Mesendoderm (in vitro differentiated cells): ENCODE measurements at places on chromosomes 11 and 22.

DNA sequence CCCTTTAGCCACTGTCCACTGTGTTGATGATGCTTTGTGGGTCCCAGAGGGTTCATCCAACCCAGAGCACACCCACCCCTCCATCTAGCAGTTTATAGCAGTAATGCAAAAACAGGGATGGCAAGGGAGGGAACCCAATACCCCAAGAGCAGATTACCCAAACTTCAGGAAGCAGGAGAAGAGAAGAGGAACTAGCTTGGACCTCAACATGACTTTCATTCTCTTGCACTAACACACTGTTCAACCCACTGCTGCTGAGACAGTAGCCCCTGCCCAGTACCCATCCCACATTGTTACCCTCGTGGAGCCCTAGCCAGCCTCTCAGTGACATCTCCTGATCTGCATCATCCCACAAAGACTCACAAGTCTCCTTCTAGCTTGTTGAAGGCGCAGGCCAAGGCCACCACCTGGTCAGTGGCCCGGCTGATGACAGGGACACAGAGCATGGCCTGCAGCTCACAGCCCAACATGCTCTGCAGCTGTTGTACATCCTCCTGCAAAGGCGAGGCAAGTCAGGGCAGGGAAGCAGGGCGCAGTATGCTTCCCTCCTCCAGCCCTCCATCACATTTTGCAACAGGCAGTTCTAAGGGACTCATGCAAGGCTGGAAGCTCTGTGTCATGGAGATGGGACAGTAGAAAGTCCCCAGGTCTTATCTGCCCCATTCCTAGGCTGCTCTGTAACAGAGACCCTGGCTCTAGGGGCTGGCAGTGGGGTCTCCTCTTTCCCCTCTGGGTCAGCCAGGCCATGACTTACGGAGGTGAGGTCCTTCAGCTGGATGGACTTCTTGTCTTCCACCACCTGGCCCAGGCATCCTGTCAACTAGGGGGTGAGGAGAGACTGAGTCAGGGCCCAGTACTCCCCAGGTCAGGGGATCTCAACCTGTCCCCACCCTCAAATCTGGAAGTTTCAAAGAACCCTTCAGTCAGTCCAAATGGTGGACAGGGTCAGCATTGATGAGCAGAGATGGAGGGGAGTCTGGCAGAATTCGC is 85.5 kb downstream of the PDE2A start:
- H3K4me1 ChIP-seq = no peaks in the 10 kb centered on the region
- H3K27ac ChIP-seq = no peak overlapping the region
- no peak for DNase-seq
- H3K27me3 ChIP-seq = peaks cover 16% of the 10 kb centered on the region
- no peaks in the 10 kb centered on the region for H3K36me3 ChIP-seq

DNA sequence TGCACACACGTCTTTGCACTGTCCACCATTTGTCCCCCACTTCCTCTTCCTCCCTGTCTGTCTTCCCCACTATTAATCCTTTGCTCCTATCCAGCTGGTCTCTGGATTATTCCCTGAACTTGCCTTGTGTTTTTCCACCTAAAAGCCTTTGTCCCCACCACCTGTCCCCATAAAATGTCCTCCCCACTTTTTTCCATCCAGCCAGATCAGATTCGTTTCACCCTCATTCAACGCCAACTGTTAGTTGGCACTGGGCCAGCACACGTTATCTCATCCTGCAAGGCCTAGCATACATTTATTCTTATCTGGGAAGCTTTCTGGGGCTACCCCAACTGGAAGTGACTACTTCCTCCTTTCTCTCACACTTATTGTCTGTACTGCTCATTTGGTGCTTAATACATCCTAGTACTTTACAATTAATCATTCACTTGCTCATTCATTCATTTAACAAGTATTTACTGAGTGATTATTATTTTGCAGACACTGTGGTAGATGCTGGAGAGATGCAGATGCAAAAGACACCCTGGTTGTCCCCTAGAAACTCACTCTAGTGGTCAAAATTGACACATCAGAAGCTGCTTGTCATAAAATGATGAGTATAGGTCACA is 96.2 kb downstream of the RASSF10 start:
- H3K27me3 ChIP-seq = no peaks in the 10 kb centered on the region
- H3K27ac ChIP-seq = peak overlapping the region; percentile 30
- no peak overlapping the region for H3K4me3 ChIP-seq
- peaks cover 22% of the 10 kb centered on the region for H3K4me1 ChIP-seq
- no peak for DNase-seq
- no peaks in the 10 kb centered on the region for H3K36me3 ChIP-seq

- no peak overlapping the region for H3K27ac ChIP-seq
- H3K36me3 ChIP-seq = no peaks in the 10 kb centered on the region
- no peaks in the 10 kb centered on the region for H3K27me3 ChIP-seq
- H3K4me3 ChIP-seq = no peak overlapping the region
- H3K4me1 ChIP-seq = peaks cover 7% of the 10 kb centered on the region
- peak; percentile 65 for DNase-seq
Measured at GRCh38 chr22:26986884-26987283, 329.5 kb downstream of the MIAT start.

DNA sequence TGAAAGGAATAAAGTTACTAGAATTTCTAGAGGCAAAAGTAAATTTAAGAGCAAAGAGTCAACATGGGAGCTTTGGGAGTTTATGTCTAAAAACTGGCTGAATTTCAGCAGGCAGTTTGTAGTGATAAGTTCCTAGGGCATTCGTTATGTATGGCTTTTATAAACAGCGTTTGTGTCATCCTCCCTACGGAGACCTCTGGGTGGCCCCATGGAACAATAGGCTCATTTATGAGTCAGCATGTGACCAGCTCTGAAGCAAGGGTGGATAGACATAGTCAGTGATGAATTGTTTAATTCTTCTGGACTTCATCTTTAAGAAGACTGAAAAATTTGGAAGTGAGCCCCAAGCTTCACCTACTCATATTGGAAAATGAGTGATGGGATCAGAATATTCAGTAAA is 37.1 kb downstream of the SVIP start:
- no peaks in the 10 kb centered on the region for H3K36me3 ChIP-seq
- no peak overlapping the region for H3K27ac ChIP-seq
- DNase-seq = peak; percentile 13
- H3K4me1 ChIP-seq = no peaks in the 10 kb centered on the region
- H3K4me3 ChIP-seq = no peak overlapping the region

- no peaks in the 10 kb centered on the region for H3K36me3 ChIP-seq
- no peak for DNase-seq
- no peaks in the 10 kb centered on the region for H3K27me3 ChIP-seq
- H3K4me1 ChIP-seq = peaks cover 2% of the 10 kb centered on the region
- H3K4me3 ChIP-seq = no peak overlapping the region
Measured at GRCh38 chr22:40605761-40606160, 30.8 kb downstream of the MRTFA start.

GRCh38 chr11:117828611-117829368 is 4.2 kb upstream of the FXYD2 start:
- peak; percentile 61 for DNase-seq
- H3K4me1 ChIP-seq = peaks cover 6% of the 10 kb centered on the region

DNA sequence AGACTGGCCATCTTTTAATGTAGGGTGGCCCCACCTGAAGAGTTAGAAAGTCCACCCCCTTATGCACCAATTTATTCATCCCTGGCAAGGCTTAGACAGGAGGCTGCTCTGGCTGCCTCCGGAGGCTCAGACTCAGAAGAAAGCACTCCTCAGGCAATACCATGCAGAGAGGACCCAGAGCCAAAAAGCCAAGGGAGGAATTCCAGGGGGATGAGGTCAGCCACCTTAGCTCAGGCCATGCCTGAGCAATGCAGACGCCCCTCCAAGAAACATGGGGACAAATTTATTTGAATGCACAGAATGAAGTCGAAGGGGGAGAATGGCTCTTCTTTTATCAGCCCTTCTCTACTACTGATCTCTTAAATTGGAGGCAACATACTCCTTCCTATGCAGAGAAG is 39.7 kb upstream of the GLYAT start:
- H3K27me3 ChIP-seq = no peaks in the 10 kb centered on the region
- H3K4me3 ChIP-seq = no peak overlapping the region
- H3K36me3 ChIP-seq = no peaks in the 10 kb centered on the region
- no peak overlapping the region for H3K27ac ChIP-seq
- H3K4me1 ChIP-seq = no peaks in the 10 kb centered on the region
- peak; percentile 35 for DNase-seq

GRCh38 chr11:58919561-58919960 is 19.7 kb upstream of the GLYATL1 start:
- no peak for DNase-seq
- no peak overlapping the region for H3K27ac ChIP-seq
- H3K36me3 ChIP-seq = no peaks in the 10 kb centered on the region
- H3K4me3 ChIP-seq = no peak overlapping the region

- no peak overlapping the region for H3K4me3 ChIP-seq
- H3K4me1 ChIP-seq = no peaks in the 10 kb centered on the region
- DNase-seq = no peak
- no peaks in the 10 kb centered on the region for H3K27me3 ChIP-seq
- H3K36me3 ChIP-seq = no peaks in the 10 kb centered on the region
Measured at GRCh38 chr22:16568425-16568758, 24.2 kb downstream of the CCT8L2 start.

DNA sequence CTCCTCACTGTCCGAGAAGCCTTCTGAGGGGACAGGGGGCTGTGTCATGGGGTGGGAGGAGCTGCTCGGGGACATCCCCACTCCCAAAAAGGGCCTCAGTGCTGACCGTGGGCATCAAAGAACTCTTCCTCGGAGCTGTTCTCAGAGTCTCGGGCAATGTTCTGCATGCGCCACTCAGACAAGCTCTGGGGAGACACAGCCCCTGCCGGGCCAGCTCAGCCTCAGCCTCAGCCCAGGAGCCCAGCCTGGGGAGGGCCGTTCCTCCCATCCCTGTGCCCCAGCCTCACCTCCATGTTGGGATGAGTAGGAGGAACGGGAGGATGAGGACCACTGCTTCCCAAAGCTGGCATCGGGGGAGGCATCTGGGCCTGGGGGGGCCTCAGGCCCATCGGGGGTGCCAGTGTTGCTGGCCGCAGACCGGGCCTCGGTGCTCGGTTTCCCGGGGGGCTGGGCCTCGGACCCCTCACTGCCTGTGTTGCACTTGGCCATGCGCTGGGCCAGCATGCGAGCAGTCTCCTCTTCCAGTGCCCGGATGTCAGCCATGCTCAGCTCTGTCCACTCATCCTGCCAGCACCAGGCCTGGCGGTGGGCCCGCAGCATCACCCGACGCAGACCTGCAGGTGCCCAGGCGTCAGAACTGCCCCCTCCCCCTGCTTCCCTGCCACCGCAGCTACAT is 5.2 kb downstream of the PITPNM1 start:
- H3K27me3 ChIP-seq = no peaks in the 10 kb centered on the region
- no peak for DNase-seq
- H3K4me3 ChIP-seq = no peak overlapping the region
- no peaks in the 10 kb centered on the region for H3K36me3 ChIP-seq

DNA sequence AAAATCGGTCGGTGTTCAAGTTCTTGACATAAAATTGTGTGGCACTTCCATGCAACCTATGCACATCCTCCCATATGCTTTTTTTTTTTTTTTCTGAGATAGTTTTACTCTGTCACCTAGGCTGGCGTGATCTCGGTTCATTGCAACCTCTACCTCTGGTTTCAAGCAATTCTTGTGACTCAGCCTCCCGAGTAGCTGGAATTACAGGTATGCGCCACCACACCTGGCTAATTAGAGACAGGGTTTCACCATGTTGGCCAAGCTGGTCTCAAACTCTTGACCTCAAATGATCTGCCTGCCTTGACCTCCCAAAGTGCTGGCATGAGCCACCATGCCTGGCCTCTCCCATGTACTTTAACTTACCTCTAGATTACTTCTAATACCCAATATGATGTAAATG is 15.0 kb downstream of the GLB1L3 start:
- no peak overlapping the region for H3K4me3 ChIP-seq
- no peak for DNase-seq
- H3K27ac ChIP-seq = no peak overlapping the region
- no peaks in the 10 kb centered on the region for H3K27me3 ChIP-seq
- H3K36me3 ChIP-seq = no peaks in the 10 kb centered on the region

DNA sequence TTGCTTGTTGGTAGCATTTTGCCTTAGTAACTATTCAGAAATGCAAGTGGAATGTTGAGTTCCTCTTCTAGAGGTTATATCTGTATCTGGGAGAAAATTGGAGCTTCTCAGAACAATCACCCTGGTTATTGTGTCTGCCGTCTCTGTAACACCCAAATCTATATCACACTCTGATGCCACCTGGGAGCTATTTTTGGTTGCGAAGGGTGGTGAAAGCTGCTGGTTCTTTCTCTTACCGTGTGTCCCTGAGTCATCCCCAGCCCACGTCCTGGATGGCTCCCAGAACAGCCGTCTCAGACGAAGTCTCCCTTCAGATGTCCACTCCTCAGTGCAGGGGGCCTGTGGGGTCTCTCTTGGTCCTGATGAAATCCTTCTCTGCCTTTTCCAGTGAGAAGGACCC is 83.5 kb downstream of the C22orf31 start:
- H3K36me3 ChIP-seq = no peaks in the 10 kb centered on the region
- H3K27me3 ChIP-seq = no peaks in the 10 kb centered on the region
- peaks cover 9% of the 10 kb centered on the region for H3K4me1 ChIP-seq
- H3K4me3 ChIP-seq = no peak overlapping the region
- H3K27ac ChIP-seq = no peak overlapping the region
- no peak for DNase-seq

- DNase-seq = peak; percentile 55
- H3K36me3 ChIP-seq = no peaks in the 10 kb centered on the region
- H3K27ac ChIP-seq = no peak overlapping the region
- H3K4me3 ChIP-seq = no peak overlapping the region
Measured at GRCh38 chr11:91305402-91305801, 919.2 kb upstream of the FAT3 start.

DNA sequence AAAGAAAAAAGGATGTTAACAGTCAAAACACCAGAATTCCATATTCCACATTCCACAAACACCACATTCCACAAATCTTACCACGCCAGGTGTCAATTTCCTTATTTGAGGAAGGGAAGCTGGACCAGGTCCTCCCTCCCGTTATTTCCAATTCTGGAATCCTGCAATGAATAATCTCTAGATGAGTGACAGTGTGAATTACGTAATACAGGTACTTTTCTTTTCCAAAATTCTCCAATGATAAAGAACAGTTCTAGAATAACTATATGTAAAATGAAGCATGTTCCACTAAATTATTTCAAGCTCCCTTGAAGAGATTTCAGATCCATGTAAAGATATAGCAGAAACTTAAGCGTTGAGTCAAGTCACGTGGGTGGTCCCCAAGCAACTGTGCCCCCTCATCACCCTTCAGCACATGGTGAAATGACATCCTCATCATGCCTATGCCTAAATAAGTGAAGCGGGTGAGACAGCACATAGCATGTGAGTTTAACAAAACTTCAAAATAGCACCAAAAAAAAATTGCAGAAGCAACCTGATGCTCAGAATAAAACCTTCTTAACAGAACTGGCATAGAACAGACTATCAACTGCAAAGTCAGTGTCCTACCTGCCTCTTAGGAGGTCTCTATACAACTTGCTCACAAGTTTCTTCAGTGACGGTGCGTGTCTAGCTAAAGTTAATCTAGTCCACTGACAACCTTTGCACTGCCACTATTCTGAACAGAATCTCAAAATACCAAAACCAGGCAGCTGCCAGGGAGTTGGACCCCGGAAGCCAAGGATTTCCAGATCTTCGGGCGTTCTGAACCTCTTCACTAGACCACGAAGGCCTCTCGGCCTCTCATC is 876 bp downstream of the NFRKB start:
- no peaks in the 10 kb centered on the region for H3K4me1 ChIP-seq
- no peak overlapping the region for H3K27ac ChIP-seq
- peaks cover 2% of the 10 kb centered on the region for H3K36me3 ChIP-seq

GRCh38 chr11:94417386-94417987 is 16.3 kb upstream of the GPR83 start:
- H3K4me3 ChIP-seq = no peak overlapping the region
- H3K36me3 ChIP-seq = no peaks in the 10 kb centered on the region
- peak; percentile 56 for DNase-seq
- no peak overlapping the region for H3K27ac ChIP-seq
- no peaks in the 10 kb centered on the region for H3K27me3 ChIP-seq
